ENCODE measurements at places on chromosomes 6 and 20. TPM values are rescaled to one million over a fixed set of nuclear protein-coding genes. Genes with fewer than 3 reads are reported as not detected.

GRCh38 chr6:145225500-145225899, 509.8 kb downstream of the EPM2A start:
- no peaks in the 10 kb centered on the region for H3K4me1 ChIP-seq
- H3K27me3 ChIP-seq: no peaks in the 10 kb centered on the region
- H3K27ac ChIP-seq: no peak overlapping the region
- no peak for DNase-seq

DNA sequence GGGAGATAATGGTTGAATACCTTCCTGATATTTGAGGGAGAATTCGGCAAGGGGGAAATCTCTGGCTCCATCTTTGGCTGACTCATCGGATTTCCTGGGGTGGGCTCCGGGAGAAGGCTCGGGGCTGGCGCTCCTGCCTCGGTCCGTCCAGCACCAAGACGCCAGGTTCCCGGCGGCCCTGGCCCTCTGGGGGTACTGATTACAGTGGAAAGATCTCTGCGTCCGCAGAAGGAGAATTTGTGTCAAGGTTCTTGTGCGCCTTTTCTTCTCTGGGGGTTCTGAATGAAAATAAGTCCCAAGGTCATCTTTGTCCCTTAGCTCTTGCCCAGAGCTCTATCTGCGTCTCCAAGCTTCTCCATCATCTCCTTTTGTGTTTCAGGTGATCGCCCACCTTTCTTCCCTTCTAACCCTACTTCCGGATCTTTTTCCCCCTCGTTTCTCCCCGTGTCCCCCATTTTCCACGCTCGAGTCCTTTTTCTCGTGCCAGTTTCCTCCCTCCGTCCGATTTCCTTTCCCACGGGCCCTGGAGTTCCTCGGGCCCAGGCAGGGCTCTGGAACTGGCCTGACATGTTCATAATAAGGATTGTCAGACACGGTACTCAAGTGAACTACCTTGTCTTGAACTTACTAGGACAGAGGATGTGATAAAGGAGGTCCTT, 11.6 kb downstream of the NRN1 start:
- H3K4me1 ChIP-seq: peaks cover 50% of the 10 kb centered on the region
- peaks cover 68% of the 10 kb centered on the region for H3K27me3 ChIP-seq
- no peak overlapping the region for H3K27ac ChIP-seq
- DNase-seq: no peak
- H3K36me3 ChIP-seq: no peaks in the 10 kb centered on the region

- H3K27me3 ChIP-seq: no peaks in the 10 kb centered on the region
- H3K36me3 ChIP-seq: no peaks in the 10 kb centered on the region
- H3K4me1 ChIP-seq: no peaks in the 10 kb centered on the region
- no peak overlapping the region for H3K27ac ChIP-seq
- DNase-seq: no peak
Observed at GRCh38 chr20:46192376-46192944, 74.3 kb downstream of the CD40 start.

DNA sequence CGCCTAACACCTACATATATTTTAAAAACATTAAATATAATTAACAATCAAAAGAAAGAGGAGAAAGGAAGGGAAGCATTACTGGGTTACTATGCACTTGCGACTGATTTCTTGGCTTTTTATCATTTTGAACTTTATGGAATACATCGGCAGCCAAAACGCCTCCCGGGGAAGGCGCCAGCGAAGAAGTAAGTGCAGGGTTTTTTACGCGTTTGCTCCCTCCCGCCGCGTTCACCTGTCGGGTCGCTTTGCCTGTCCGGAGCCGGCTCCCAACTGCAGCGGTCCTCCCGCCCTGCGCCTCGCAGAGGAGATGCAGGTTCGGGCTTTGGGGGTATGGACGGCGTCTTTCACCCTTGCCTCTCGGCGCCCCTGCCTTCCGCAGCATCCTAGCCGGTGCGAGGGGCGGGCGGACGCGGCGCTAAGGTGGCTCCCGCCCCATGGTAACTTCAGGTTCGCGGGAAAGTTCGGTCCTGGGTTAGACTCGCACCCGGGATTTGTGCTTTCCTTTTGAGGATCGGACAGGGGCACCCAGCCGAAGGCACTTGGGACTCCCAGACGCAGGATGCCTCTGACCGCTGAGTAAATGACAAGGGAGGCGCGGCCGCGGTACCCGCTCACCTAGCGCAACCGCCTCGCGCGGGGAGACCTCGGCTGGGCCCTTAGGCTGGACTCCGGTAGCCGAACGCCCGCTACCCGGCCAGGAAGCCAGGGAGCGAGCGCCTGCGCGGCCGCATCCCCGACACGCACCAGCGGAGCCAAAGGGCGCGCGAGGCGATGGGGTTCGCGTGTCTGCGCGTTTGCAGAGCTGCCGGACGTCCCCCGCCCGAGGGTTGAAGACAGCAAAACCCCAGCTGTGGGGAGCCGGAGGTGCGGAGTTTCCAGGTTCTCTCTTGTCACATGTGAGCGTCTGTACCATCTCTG, 891 bp downstream of the RSPO3 start:
- H3K36me3 ChIP-seq: no peaks in the 10 kb centered on the region
- H3K27me3 ChIP-seq: peaks cover 11% of the 10 kb centered on the region
- H3K27ac ChIP-seq: no peak overlapping the region
- no peak overlapping the region for H3K4me3 ChIP-seq

DNA sequence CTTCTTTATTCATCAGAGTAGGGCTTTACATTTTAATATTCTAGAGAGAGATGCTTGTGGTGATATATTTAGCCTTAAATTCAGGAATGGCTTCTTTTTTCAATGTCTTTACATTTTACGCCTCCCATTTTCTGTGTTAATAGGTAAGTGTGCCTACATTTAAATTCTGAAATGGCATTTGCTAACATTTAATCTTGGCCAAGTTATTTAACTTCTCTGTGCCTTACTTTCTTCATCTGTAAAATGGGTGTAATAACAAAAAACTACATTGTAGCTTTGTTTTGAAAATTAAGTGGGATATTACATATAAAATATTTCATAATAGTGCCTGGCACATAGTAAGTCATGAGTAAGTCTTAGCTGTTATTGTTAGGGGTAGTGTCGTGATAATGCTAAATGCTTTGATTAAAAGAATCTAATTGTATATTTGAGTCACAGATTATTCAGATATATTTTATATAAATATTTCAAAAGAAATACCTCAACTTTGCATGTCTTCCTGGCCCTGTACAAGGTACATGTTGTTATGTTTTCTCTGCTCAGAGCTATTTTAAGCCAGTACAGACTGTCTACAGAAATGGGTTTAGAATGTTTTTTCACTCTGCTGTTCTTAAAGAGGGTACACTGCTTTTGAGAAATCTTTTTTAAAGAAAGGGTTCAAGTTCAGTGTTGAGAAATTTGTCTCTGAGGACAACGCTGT, 18.8 kb downstream of the CARMIL1 start:
- H3K27ac ChIP-seq: no peak overlapping the region
- H3K36me3 ChIP-seq: no peaks in the 10 kb centered on the region
- no peak overlapping the region for H3K4me3 ChIP-seq
- no peaks in the 10 kb centered on the region for H3K27me3 ChIP-seq
- DNase-seq: no peak

- H3K27ac ChIP-seq: no peak overlapping the region
- H3K4me1 ChIP-seq: no peaks in the 10 kb centered on the region
- no peaks in the 10 kb centered on the region for H3K36me3 ChIP-seq
Observed at GRCh38 chr20:23072892-23073586, 13.1 kb downstream of the CD93 start.

DNA sequence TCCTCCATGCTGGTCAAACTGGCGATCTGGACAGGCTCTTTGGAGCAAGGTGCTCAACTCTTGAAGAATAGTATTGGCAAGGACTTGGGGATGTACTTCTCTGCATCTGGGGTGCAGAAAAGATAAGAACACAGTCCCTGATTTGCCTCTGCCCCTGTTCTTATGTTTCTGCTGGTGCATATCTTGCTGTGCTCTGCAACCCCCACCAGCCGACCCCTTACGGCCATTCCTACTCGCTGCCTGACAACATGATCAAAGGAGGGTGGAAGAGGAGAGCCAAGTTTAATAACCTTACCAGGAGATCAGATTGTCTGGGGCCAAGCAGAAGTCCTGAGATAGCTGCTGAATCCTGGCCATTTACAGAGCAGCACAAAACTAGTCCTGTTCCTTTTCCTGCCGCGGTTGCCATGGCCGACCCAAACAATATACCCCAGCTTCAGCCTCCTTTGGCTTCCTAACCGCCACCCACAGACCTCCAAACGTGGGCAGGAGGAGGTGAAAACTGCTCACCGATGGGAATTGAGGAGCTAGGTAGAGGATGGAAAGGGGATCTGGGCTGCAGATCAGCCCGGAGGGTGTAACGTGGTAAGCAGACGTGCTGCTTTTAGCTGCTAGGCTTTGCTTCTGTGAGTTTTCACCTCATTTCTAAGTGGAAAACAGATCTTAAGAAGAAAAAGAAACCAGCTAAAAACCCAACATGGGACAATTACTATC, 60.9 kb downstream of the ATXN1 start:
- H3K27ac ChIP-seq: peak overlapping the region; percentile 86
- H3K27me3 ChIP-seq: no peaks in the 10 kb centered on the region
- H3K36me3 ChIP-seq: no peaks in the 10 kb centered on the region

DNA sequence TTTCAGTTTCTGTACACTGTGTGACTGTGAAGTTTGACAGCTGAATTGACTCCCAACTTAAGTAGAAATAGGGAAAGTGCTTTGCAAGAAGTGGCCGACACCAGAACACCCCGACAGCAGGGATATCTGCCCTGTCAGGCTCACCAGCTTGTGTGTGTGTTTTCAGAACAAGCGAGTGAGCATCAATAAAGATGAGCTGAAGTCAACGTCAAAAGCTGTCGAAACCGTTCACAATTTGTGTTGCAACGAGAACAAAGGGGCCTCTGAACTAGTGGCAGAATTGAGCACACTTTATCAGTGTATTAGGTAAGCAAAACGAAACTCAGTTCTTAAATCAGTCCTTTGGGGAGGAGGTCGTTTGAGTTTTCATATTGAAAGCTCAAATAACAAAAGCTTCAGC, 10.7 kb downstream of the NELFCD start:
- H3K27ac ChIP-seq: no peak overlapping the region
- H3K4me1 ChIP-seq: no peaks in the 10 kb centered on the region
- no peaks in the 10 kb centered on the region for H3K27me3 ChIP-seq
- DNase-seq: no peak

- no peaks in the 10 kb centered on the region for H3K4me1 ChIP-seq
- no peaks in the 10 kb centered on the region for H3K27me3 ChIP-seq
- H3K27ac ChIP-seq: no peak within 1 kb of the TSS
- H3K4me3 ChIP-seq: peak within 1 kb of the TSS; percentile 28
Observed at GRCh38 chr6:32529697-32530430, at the start of gene HLA-DRB5. HLA-DRB5 (minus strand) TSS chr6:32530287; CDS start chr6:32530224, 63 bp downstream.

Gene BICRAL
- 6.8 TPM for polyA plus RNA-seq

- no peak overlapping the region for H3K4me3 ChIP-seq
- DNase-seq: no peak
- no peaks in the 10 kb centered on the region for H3K27me3 ChIP-seq
- no peak overlapping the region for H3K27ac ChIP-seq
- H3K4me1 ChIP-seq: peaks cover 69% of the 10 kb centered on the region
Observed at GRCh38 chr20:45051204-45052060, 49.5 kb downstream of the KCNS1 start.

DNA sequence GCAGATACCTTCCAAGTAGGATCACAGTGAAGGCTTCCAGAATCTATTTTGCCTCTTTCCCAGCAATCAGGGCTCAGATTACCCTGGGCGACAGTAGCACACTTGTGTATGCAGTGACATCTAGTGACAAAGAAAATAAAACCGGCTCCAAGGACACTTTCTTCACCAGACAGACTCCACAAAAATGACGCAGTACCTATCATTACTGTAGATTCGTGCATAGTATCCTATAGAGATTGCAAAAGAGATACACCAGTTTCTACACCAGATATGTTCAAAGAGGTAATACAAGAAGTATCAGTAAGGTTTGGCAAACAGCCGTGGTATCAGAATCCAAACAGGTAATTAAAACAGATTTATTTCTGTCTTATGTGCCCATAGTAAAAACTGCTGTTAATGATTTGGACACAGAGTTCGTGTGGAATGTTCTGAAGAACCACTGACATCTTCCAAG, 600.4 kb upstream of the JAG1 start:
- H3K27me3 ChIP-seq: no peaks in the 10 kb centered on the region
- no peak for DNase-seq
- no peaks in the 10 kb centered on the region for H3K4me1 ChIP-seq
- no peak overlapping the region for H3K4me3 ChIP-seq

Gene ZNF334
- not detected for polyA plus RNA-seq

- no peaks in the 10 kb centered on the region for H3K36me3 ChIP-seq
- H3K4me1 ChIP-seq: no peaks in the 10 kb centered on the region
- no peak overlapping the region for H3K27ac ChIP-seq
- DNase-seq: no peak
- no peak overlapping the region for H3K4me3 ChIP-seq
- H3K27me3 ChIP-seq: no peaks in the 10 kb centered on the region
Observed at GRCh38 chr6:69105288-69105687, 470.2 kb downstream of the ADGRB3 start.

Gene SESN1
- 39.2 TPM for polyA plus RNA-seq

DNA sequence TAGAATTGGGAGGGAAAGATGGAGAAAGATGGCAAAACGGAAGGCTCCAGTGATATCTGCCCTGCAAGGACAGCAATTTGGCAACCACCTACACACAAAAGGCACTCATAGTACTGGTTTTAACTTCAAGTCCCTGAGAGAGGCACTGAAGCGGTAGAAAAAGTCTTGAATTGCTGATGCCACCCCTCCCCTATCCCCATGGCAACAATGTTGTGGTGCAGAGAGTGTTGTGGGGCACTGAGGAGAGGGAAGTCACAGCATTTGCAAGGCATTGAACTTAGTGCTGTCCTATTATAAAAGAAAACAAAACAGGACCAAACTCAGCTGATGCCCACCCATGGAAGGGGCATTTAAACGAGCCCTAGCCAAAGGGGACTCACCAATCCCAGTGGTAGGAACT, 343.7 kb downstream of the HAO1 start:
- no peak overlapping the region for H3K27ac ChIP-seq
- no peak overlapping the region for H3K4me3 ChIP-seq
- H3K36me3 ChIP-seq: no peaks in the 10 kb centered on the region
- H3K27me3 ChIP-seq: no peaks in the 10 kb centered on the region
- H3K4me1 ChIP-seq: no peaks in the 10 kb centered on the region

DNA sequence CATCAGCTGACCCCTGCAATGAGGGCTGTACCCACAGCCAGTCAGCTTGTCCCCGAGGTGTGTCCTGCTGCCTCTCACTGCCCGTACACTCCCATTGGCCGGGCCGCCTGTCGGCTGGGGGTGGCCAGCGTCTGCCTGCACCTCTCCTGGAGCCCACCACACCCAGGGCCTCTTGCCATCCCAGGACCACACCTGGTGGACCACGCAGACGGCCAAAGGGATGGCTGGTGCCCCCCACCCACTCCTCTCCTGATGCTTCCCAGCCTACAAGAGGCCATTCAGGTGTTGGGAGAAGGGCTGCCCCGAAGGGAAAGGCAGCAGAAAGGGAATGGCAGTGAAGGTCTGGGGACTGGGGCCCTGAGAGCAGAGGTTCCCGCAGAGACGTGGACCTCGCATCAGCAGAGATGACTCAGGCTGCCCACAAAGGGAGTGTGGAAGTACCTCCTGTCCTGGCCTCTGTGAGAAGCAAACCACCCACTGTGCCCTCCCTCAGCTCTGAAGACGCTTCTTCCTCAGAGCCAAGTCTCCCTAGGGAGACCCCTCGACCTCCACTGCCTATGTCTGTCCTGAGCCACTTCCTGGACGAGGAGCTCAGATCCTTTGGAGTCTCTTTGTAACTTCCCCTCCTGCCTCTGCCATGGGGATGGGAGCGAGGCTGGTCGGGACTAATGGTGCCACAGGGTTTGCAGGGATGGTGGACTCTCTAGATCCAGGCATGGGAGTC, 60.9 kb downstream of the PYGB start:
- peaks cover 17% of the 10 kb centered on the region for H3K4me1 ChIP-seq
- no peak overlapping the region for H3K27ac ChIP-seq
- no peaks in the 10 kb centered on the region for H3K36me3 ChIP-seq

GRCh38 chr6:14516956-14517355, 399.4 kb downstream of the CD83 start:
- no peak overlapping the region for H3K4me3 ChIP-seq
- H3K4me1 ChIP-seq: no peaks in the 10 kb centered on the region
- no peaks in the 10 kb centered on the region for H3K27me3 ChIP-seq
- DNase-seq: no peak
- H3K27ac ChIP-seq: no peak overlapping the region
